ENCODE measurements at places on chromosomes 13 and 19.
A peak's percentile ranks its signal among the peaks of the same experiment; 100 is the strongest.

DNA sequence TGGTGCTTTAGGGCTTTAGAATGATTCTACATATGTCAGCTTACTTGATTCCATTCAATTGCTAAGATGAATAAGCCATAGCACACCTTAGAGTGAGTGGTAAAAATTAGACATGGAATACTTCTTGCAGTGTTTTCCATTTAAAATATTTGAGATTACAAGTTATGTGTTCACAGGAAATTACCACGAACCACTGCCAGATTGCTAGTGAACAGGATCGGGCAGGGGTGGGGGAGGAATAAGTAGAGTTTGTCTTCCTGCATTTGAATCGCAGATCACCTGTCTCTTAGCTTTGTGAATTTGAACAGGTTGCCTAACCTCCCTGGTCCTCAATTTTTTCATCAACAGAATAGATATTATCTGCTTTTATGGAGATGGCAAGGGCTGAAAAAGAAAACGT lies 124.6 kb downstream of the GGACT start:
- DNase-seq: no peak

- DNase-seq: no peak
Measured at GRCh38 chr13:40026741-40027140, 371.3 kb downstream of the COG6 start.

- DNase-seq: no peak
Measured at GRCh38 chr19:49553451-49554271, 25.9 kb downstream of the RCN3 start.

DNA sequence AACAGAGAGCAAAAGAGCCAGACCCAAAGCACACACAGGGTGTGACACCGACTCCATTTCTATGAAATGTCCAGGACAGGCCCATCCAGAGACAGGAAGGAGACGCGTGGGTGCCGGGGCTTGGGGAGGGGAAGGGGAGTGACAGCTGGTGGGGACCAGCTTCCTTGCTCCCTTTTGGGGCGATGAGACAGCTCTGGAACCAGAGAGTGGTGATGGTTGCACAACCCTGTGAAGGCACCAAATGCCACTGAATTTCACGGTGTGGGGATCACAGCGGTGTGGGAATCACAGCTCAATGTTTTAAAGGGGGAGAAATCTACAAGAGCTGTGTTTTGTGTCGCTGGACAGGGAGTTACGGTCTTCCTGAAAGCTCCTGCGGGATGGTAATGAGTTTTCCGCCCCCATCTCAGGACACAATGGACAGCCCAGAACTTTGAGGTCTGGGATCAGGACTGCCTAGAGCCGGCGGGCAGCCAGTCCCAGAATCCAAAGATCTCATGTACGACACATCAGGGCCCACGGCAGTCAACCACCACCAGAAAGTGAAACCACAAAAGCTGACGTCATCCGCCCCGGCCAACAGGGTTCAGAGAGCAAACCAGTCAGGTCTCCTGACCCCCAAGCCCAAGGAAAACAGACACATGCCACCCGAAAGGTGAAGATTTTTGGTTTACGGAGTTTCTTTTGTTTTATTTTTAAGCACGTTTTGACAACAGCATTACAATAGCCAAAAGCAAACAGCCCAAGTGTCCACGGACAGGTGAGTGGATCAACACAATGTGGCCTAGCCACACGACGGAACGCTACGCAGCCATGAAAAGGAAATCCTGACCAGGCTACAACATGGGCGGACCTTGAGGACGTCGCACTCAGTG lies 7.3 kb downstream of the SGTA start:
- peak; percentile 25 for DNase-seq
